Endodermal cell (in vitro differentiated cells): ENCODE measurements at places on chromosomes 2 and 18.
A peak's percentile ranks its signal among the peaks of the same experiment; 100 is the strongest.

- DNase-seq, result peak; percentile 65
Measured at GRCh38 chr18:30763902-30764350, 278.6 kb downstream of the DSC3 start.

DNA sequence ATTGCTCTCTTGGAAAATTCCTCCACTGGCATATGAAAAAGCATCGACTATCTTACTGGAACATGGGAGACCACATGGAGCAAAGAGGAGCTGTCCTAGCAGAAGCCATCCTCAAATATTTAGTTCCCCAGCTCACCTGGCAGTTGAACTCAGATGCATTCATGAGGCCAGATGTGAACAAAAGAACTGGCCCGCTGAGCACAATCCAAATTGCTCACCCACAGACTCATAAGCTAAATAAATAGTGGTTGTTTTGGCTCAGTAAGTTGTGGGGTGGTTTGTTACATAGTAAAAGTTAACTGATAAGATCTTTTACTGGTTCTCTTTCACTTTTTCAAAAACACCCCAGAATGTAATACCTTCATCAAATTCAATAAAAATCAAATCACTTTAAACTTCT lies 108.6 kb upstream of the CWC22 start:
- no peak for DNase-seq

GRCh38 chr18:6878556-6879297 lies 149.2 kb downstream of the ARHGAP28 start:
- peak; percentile 57 for DNase-seq

DNA sequence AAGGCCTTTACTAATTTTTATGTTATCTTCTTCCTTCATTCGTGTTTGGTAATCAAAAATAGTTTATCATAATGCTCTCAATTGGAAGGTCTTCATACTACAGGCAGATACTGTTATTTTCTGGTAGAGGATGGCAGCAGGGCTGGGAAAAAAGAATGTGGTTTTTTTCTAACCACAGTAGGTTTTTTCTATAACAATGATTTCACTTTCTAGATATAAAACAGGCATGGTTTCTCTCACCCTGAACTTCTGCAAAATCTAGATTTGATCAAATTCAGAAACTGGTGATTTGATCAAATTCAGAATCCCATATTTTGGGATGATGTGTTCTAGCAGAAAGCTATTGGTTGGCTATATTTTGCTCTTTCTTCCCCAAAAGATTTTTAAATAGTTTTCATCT lies 27.6 kb downstream of the BCL11A start:
- no peak for DNase-seq

- no peak for DNase-seq
Measured at GRCh38 chr18:48742706-48743475, 204.1 kb downstream of the CTIF start.

GRCh38 chr18:51337406-51337805 lies 139.9 kb upstream of the MEX3C start:
- no peak for DNase-seq
